ENCODE measurements at places on chromosomes 3 and 15. TPM values are rescaled to one million over a fixed set of nuclear protein-coding genes. Genes with fewer than 3 reads are reported as not detected.

The TEX264 gene
- 75.2 TPM for total RNA-seq

- H3K27me3 ChIP-seq = no peaks in the 10 kb centered on the region
- H3K4me1 ChIP-seq = peaks cover 19% of the 10 kb centered on the region
- peaks cover 5% of the 10 kb centered on the region for H3K36me3 ChIP-seq
- no peak overlapping the region for H3K4me3 ChIP-seq
Observed at GRCh38 chr3:143810166-143810952, 37.9 kb downstream of the SLC9A9 start.

- no peaks in the 10 kb centered on the region for H3K36me3 ChIP-seq
- H3K4me1 ChIP-seq = no peaks in the 10 kb centered on the region
- peaks cover 2% of the 10 kb centered on the region for H3K27me3 ChIP-seq
Observed at GRCh38 chr3:69970827-69971226, 28.7 kb upstream of the SAMMSON start.

DNA sequence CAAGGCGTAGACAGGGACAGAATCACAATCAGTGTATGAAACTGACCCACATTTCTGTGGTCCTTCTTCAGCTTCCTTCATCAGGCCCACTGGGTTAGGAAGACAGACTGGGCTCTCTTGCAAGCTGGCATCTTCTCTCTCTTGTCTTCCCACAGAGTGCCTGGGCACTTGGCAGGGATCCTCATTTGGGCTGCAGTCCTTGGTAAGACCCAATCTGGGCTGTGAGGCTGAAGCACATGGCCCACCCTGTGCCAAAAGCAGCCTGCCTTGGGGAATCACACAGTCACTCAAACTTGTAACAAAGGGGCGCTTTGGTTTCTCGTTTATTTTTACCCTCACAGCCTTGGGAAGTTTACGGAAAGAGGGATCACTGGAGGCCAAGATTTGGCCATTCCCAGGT is 8.2 kb upstream of the EPHB3 start:
- peaks cover 25% of the 10 kb centered on the region for H3K4me1 ChIP-seq
- H3K36me3 ChIP-seq = no peaks in the 10 kb centered on the region
- no peak overlapping the region for H3K4me3 ChIP-seq

DNA sequence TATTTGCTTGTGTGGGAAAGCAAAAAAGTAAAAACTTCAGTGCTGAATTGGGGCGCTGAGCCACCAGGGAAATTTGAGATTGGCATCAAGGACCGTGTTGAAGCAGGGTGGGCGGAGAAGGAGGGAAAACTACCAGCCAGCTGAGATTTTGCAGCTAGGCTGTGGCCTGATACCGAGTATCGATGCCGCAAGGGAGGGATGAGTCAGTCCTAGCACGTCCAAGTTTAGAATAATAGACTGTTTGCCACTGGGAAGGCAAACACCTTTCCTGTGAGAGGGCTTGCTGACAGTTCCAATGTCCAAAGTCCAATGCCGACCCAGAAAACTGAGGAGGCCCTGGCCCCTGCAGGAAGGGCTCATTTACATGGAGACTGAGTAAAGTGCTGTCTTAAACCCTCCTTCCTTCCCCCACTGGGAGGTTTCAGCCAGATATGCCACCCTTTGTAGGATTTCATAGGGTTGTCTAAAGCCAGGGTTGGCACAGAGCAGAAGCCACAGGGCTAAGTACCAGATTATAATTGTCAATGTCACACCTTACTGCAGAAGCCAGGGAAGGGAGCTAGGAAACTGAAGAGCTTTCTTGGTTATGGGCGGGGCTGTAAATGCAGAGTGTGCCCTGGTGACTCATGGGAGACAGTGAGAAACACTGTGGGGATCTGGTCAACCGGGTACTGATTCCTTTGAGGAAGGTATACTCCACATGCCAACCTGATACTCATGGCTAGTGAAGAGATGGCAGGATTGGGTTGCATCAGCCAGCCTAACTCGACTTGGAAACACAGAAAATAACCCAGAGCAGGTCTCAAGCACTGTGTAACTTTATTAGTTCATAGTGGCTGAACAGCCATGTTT is 28.4 kb upstream of the PIK3CB start:
- no peaks in the 10 kb centered on the region for H3K36me3 ChIP-seq
- peaks cover 3% of the 10 kb centered on the region for H3K4me1 ChIP-seq
- DNase-seq = no peak
- H3K27me3 ChIP-seq = no peaks in the 10 kb centered on the region
- H3K4me3 ChIP-seq = no peak overlapping the region

DNA sequence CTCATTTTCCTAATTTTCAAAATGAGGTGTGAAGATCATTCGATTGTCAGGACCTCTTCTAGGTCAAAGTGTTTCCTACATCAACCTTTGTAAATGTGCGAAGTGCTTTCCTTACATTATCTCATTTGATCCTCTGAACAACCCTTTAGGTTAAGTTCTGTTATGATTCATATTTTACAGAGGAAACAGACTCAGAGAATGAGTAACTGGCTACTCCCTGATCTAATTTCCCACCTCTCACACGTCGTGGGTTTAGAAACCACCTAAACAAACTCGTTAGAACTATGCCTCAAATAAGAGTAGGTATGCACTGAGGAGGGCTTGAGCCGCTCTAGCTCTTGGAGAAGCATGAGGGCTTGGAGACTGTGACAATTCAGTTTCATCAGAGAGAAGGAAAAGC is 148.6 kb downstream of the CD47 start:
- no peak overlapping the region for H3K4me3 ChIP-seq
- no peak for DNase-seq
- H3K27me3 ChIP-seq = no peaks in the 10 kb centered on the region
- H3K36me3 ChIP-seq = peaks cover 1% of the 10 kb centered on the region
- H3K4me1 ChIP-seq = peaks cover 14% of the 10 kb centered on the region
- H3K27ac ChIP-seq = no peak overlapping the region

GRCh38 chr3:124296406-124296805 is 304.5 kb upstream of the ROPN1 start:
- no peaks in the 10 kb centered on the region for H3K4me1 ChIP-seq
- H3K27ac ChIP-seq = no peak overlapping the region
- no peak for DNase-seq
- no peak overlapping the region for H3K4me3 ChIP-seq
- peaks cover 7% of the 10 kb centered on the region for H3K27me3 ChIP-seq

DNA sequence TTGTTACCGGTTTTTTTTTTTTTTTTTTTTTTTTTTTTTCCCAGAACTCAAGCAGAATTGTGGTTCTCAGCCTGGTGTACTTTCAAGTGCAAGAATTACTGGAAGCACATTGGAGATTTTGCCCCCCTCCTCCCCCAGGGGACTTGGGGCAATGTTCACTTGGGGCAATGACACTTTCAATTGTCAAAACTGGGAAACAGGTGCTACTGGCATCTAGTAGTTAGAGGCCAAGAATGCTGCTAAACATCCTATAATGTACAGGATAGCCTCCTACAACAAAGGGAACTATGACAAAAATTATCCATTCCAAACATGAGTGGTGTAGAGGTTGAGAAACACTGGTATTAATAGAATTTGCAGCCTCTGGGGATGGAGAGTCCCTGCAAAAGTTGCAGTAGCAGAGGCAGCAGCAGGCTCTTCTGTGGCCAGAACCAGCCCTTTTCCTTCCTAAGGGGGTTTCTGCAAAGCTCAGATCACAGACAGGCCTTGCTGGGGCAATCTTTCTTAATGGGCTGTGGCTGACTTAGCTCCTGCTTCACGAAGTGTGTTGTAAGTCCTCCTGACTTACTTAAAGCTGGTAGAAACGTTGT is 144.3 kb upstream of the MRPS22 start:
- no peaks in the 10 kb centered on the region for H3K36me3 ChIP-seq
- H3K4me1 ChIP-seq = no peaks in the 10 kb centered on the region
- DNase-seq = no peak
- H3K27ac ChIP-seq = no peak overlapping the region
- H3K4me3 ChIP-seq = no peak overlapping the region

DNA sequence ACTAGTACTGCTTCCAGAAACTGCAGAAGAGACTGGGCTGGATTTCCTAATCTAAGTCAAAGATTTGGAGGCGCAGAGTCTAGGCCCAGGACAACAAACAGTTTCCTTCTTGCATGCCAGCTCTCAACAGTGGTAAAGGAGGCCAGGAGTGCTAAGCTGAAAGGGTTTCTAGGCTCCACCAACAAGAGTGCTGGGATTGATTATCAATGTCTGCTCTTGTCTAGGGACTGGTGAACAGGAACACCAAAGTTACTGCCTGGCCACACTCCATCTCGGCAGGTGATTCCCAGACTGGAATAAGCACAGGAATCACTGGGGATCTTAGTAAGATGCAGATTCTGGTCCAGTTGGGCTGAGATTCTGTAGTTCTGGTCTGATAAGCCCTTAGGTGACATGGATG is 22.8 kb upstream of the FGD5 start:
- peaks cover 1% of the 10 kb centered on the region for H3K4me1 ChIP-seq
- no peak overlapping the region for H3K4me3 ChIP-seq
- H3K27ac ChIP-seq = no peak overlapping the region
- H3K36me3 ChIP-seq = no peaks in the 10 kb centered on the region

- H3K4me1 ChIP-seq = peaks cover 39% of the 10 kb centered on the region
- peaks cover 2% of the 10 kb centered on the region for H3K27me3 ChIP-seq
- no peak overlapping the region for H3K4me3 ChIP-seq
- peak overlapping the region; percentile 50 for H3K27ac ChIP-seq
- peaks cover 9% of the 10 kb centered on the region for H3K36me3 ChIP-seq
- peak; percentile 12 for DNase-seq
Observed at GRCh38 chr3:179565496-179565895, 2.8 kb downstream of the ACTL6A start.

Data from activated CD4-positive, alpha-beta T cell treated with anti-CD3 and anti-CD28 coated beads, Interleukin-2, amount 10 ng/mL, durations not matched to agents 7 days and 5 days (primary cell).